Esophagus squamous epithelium (tissue), 5 donors: ENCODE measurements at places on chromosomes 5 and 9. TPM values are rescaled to one million over a fixed set of nuclear protein-coding genes. Genes with fewer than 3 reads are reported as not detected.
A peak's percentile ranks its signal among the peaks of the same experiment; 100 is the strongest.

- H3K4me3 ChIP-seq = no peak overlapping the region
- no peaks in the 10 kb centered on the region for H3K36me3 ChIP-seq
- H3K27me3 ChIP-seq = no peaks in the 10 kb centered on the region
- no peak for DNase-seq
- peak overlapping the region; percentile 73 for H3K27ac ChIP-seq
These were observed 152.7 kb downstream of the SNX18 start for GRCh38 chr5:54670281-54670680.

DNA sequence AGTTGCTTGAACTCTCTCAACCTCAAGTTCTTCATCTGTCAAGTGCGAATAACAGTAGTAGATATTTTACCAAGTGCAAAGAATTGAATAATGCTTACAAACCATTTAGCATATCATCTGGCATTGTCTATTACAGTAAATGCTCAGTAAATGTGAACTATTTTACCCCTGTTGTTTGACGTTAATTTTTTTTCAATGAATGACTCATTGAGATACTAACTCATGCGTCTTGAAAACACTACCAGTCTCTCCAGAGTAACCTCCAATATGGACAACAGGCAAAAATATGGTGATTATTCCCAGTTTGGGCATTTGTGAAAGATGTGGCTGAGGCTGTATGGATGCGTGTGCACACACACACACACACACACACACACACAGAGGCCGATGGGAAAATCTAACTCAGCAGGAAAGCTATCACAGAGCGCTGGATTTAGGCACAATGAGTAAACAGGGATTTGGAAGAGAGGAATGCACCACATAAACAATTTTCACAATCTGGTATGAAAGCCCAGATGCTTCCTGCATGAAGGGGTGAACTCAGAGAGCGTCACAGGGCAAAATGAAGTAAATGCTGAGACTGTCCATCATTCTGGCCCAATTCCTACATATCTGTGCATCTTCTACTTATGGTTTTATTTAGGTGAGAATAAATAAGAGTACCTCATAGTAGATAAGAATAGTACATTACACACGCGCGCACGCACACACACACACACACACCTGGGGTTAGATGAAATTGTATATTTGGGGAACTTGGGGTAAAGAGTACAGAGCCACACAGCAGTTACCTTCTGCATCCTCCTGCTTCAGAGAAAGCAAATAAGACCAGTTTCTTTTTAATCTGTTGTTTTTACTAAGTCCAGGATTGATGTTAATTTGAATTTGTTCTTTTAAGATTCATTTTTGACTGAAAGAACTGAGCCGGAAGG, 128.7 kb downstream of the PALM2AKAP2 start:
- H3K27me3 ChIP-seq = no peaks in the 10 kb centered on the region
- H3K27ac ChIP-seq = no peak overlapping the region
- no peak overlapping the region for H3K4me3 ChIP-seq
- H3K4me1 ChIP-seq = peaks cover 3% of the 10 kb centered on the region
- no peaks in the 10 kb centered on the region for H3K36me3 ChIP-seq
- no peak for DNase-seq

The PHF24 gene
- 0.44 TPM for total RNA-seq

The PCDHAC1 gene
- not detected for total RNA-seq

DNA sequence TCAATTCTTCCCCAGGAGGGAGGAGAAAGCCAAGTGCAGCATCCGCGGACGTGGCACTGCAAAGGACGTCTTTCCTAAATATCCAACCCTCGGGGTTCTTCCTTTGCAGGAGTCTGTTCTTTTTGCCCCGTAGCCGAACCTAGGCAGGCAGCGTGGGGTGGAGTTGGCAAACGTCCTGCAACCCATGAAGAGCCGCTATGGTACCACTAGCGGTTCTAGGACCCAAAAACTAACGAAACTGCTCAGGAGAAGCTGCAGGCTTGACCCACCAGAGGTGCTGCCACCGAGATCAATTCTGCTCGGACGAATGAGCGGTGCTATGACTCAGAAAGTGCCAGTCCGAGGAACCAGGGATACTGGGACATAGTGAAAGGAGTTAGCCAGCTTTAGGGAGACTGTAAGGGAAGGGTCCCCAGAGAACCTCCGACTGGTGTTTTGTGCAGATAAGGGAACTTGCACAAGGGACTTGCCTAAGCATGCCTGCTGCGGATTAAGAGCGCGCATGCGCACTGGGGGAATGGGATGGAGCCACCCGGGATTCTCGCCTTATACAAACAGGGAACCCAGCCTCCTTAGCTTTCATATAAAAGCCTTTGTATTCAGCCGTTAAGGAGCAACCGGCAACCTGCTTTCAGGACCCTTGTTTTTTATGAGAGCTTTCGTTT, 32.7 kb downstream of the ANXA2R start:
- peak overlapping the region; percentile 29 for H3K4me3 ChIP-seq
- DNase-seq = peak; percentile 21
- H3K36me3 ChIP-seq = no peaks in the 10 kb centered on the region
- H3K27me3 ChIP-seq = peaks cover 3% of the 10 kb centered on the region
- H3K27ac ChIP-seq = peak overlapping the region; percentile 93
- no peaks in the 10 kb centered on the region for H3K4me1 ChIP-seq

The BTNL3 gene
- total RNA-seq = not detected

DNA sequence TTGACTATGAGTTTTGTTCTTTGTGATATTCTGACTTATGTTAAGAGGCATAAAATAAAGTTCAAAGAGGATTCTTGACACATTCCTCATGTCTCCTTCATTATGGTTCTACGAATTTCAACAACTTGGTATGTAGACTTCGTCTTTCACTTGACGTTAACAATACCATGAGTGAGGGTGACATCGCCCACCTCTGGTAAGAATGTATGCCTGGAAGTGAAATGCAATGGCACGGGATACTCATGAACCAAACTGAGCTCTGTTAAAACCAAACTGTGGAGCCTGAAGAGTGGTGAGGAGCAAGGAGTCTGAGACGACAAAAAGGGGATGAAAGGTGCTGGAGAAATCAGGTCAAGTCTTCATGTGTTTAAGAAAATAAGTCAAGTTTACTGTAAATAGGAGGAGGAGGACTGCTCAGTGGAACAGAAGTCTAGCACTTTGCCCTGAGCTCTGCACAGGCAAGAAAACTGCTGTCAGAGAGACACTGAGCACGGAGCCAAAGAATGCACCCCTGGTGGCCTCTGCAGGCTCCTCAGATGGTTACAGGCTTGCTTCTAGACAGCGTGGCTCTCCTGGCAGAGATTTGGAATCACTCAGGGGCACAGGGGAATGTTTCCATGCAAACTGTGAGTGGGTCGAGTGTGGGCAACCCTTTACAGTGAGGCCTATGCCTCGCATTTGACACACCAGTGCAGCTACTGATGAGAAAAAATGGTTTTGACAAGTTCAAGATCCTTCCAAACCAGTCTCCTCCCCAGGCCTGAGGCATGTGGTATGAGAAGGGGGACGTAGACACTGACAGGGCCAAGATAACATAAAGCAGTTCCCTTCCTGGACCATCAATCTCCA, 470.1 kb downstream of the IRX1 start:
- H3K4me1 ChIP-seq = no peaks in the 10 kb centered on the region
- H3K36me3 ChIP-seq = no peaks in the 10 kb centered on the region
- no peak overlapping the region for H3K4me3 ChIP-seq
- no peak overlapping the region for H3K27ac ChIP-seq
- H3K27me3 ChIP-seq = no peaks in the 10 kb centered on the region

- no peak overlapping the region for H3K27ac ChIP-seq
- H3K4me3 ChIP-seq = no peak overlapping the region
- H3K4me1 ChIP-seq = peaks cover 80% of the 10 kb centered on the region
- H3K27me3 ChIP-seq = no peaks in the 10 kb centered on the region
- H3K36me3 ChIP-seq = no peaks in the 10 kb centered on the region
- no peak for DNase-seq
These were observed 6.6 kb upstream of the N4BP3 start for GRCh38 chr5:178106556-178107239.

The GABRA1 gene
- total RNA-seq = not detected

DNA sequence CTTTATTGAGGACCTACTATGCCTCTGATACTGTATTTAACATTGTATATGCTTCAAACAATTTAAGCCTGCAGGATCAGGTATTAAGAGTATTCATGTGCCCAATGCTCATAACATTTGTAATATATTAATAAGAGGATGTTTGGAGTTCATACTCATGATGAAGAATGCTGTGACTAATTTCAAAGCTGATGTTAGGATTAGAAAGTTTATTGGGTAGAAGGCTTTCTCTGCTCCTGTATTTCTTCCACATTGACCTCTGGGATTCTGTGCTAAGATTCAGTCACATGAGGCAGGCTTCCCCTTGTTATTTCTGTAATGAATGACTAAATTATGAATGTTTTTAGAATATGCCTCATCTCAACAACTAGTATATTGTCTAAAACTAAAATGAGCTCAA, 456.4 kb downstream of the NFIB start:
- H3K4me3 ChIP-seq = no peak overlapping the region
- no peaks in the 10 kb centered on the region for H3K4me1 ChIP-seq
- no peak for DNase-seq
- H3K27ac ChIP-seq = no peak overlapping the region
- H3K36me3 ChIP-seq = no peaks in the 10 kb centered on the region

The PCDHA3 gene
- not detected for total RNA-seq

GRCh38 chr5:136200761-136201160, 7.8 kb upstream of the SMIM32 start:
- no peaks in the 10 kb centered on the region for H3K36me3 ChIP-seq
- H3K27ac ChIP-seq = no peak overlapping the region
- H3K4me1 ChIP-seq = no peaks in the 10 kb centered on the region
- no peak overlapping the region for H3K4me3 ChIP-seq

DNA sequence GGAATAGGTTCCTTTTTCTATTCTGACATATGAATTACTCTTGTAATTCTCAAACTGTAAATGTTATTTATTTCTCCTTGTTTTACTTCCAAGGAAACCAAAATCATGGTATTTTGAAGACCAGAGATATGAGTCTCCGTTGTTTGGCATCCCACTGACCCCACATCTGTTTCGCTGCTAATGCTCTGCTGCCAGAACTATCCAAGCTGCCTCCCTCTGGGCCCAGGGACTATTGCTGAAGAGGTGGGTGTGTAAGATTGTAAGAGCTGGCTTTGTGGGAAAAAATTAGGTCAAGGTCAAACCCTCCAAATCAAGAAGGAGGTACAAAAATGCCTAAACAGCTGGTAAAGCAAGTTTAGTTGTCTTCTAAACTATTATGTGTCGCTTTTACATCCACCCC, 129.4 kb upstream of the MYO10 start:
- no peaks in the 10 kb centered on the region for H3K27me3 ChIP-seq
- H3K27ac ChIP-seq = no peak overlapping the region
- no peak overlapping the region for H3K4me3 ChIP-seq
- no peaks in the 10 kb centered on the region for H3K36me3 ChIP-seq
- no peak for DNase-seq

- no peak overlapping the region for H3K4me3 ChIP-seq
- no peak for DNase-seq
- no peaks in the 10 kb centered on the region for H3K27me3 ChIP-seq
- H3K4me1 ChIP-seq = no peaks in the 10 kb centered on the region
- no peaks in the 10 kb centered on the region for H3K36me3 ChIP-seq
These were observed 321.4 kb upstream of the SEMA6A start for GRCh38 chr5:116896001-116896400.
